ENCODE measurements at places on chromosomes 6 and 20.
A peak's percentile ranks its signal among the peaks of the same experiment; 100 is the strongest.

- no peak for DNase-seq
These were observed 52.3 kb upstream of the UFL1 start for GRCh38 chr6:96469312-96469711.

DNA sequence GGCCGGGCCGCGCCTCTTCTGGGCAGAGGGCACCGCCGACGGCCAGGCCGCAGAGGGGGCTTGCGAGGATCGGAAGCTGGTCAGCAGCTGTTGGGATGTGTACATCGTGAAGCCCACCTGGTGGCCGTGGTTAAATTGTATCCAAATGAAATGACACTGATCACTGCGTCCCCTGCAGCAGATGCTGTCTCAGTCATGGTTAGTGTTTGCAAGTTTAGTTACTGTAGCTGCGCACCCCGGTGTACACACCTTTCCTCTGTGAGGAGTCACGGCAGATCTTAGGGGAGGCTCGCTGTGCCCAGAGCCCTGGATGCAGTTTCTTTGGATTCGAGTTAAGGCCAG is 653 bp downstream of the NAA20 start:
- no peak for DNase-seq

GRCh38 chr6:41404182-41404845 is 68.9 kb downstream of the NCR2 start:
- DNase-seq: no peak

DNA sequence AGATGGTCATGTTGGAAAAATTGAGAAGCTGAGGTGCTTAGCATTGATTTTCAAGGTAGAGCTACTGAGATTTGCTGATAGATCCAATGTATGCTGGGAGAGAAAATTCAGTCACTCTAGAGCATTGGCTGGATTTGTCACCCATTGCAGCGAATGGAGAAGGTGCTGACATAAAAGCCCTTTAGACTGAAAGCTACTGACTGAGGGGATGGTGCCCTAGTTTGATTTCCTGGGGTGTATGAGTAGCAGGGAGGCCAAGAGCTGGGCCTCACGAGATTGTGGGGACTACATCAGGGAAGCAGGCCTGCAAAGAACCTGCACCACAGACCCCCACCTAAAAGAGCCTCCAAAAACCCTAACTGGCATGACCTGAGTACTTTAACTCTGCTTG is 23.9 kb upstream of the PRND start:
- DNase-seq: no peak

DNA sequence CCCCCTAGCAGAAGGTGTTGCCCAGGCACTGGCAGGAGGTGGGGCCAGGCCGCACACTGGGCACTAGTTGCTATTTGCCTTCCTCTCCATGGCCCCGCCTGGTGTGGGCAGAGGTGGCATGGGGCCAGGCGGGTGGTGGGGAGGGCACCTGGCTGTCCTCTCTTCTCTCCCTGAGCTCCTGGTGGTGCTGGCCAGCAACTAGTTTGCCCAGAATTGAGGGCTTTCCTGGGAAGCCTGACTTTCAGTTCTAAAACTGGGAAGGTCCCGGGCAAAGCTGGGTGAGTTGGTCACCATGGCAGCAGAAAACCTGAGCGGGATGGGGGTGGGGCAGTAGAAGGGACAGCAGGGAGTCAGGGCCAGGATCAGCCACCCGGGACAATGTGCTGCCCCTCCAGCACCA is 48.2 kb downstream of the RBM38 start:
- DNase-seq: no peak

DNA sequence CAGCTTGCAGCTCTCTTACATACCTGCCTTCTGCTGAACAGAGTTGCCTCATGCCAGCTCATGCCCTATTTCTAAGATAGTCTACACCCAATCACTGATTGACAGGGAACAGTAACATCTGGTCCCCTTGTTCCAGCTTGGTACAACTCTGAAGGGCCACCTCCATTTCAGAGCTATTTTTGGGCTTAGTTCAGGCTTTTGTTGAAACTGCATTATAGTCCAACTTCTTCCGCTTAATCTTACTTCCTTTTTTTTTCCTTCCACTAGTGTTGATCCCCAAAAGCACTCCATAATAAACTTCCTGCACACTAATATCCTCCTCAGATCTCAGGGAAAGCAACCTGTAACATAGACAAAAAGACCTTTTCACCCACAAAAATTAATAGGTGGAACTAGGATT is 65.7 kb upstream of the TNFRSF21 start:
- DNase-seq: no peak

- DNase-seq: peak; percentile 31
These were observed 23.0 kb upstream of the CD24 start for GRCh38 chr6:106997392-106998158.

DNA sequence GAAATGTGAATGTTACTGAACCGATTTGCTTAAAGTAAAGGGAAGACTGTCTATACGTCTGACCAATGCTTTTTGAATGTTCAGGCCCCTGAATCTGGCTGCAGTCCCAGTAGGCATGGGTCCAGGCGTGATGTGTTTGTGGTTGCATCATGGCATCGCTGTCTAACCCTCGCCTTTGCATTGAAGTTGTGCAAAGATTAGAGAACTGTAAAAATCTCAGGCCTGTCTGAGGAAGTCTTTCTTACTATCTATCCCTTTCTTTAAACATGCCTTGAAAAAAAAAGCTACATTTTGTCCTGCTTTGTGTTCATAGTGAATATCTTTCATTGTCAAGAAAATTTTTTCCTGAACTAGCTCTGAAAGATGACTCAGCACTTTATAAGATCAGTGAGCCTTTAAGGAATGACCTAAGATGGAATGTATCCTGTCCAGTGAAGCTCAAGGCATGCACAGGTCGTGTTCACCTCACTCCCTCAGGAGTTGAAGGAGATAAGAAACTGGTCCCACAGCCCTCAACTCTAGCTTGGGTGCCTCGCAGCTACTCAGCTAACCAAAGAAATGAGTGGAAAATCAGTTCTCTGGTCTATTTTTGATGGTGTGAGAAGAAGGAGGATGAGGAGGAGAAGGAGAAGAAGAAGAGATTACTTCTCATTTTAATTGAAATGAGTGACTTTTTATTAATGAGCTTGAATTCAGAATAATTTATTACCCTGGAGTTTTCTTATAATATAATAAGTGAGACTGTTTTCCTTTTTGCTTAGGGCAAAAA is 48.6 kb downstream of the TPD52L1 start:
- DNase-seq: peak; percentile 47

DNA sequence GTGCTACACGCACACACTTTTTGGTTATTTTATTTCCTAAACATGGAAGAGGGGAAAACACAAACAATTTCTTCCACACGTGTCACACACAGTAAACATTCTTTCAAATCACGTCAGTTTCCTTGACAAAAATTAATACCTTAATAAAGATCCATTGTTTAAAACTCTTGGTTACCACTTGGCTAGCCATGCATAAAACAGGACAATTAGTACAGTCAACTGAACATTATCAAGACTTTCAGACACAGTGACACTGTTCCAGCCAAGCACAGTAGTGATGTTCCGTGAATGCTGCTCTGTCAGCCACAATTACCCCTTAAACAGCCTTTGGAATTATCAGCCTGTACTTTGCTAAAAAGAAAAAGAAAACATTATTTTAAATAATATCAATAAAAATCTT is 50.8 kb downstream of the GMDS start:
- no peak for DNase-seq

DNA sequence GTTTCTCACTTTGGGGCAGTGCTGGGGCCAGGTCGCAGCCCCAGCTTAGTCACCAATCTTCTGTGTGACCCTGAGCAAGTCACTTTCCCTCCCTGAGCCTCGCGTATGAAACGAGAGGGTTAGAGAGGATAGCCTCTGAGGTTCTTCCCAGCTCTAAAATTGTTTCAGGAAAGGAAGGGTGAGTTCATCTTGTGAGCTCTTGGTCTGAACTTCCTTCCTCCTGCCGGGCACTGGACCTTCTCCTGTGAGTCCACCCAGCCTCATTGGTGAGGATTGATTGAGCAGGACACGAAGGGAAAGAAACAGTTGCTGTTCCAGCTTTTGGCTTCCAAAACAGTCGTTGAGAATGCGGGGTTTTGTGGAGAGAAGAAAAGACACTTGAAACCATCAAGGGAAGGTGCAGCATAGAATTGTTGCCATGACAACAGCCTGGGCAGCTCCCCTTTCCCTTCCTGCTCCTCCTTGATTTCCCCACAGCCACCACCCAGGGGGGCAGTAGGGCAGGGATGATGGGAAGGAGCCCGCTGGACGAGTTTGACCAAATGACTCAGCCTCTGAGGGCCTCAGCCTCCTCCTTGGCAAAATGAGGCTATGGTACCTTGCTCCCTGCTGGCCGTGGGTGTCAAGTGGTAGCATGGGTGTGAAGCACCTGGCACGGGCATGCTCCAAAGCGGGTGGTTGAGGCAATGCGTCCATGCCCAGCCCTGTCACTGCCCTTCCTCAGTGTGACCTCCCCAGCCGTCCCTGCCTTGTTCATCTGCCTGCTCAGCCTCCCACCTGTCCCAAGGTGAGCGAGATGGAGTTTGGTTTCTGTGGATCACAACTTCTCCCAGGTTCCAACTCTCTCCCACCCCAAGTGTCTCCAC is 107.8 kb downstream of the CDC5L start:
- DNase-seq: no peak

GRCh38 chr6:130864344-130864743 is 37.1 kb downstream of the SMLR1 start:
- no peak for DNase-seq

GRCh38 chr6:147281895-147282565 is 77.8 kb downstream of the STXBP5 start:
- no peak for DNase-seq

Measured in GM04504 (cell line).